ENCODE measurements at places on chromosomes 2 and 18.

DNA sequence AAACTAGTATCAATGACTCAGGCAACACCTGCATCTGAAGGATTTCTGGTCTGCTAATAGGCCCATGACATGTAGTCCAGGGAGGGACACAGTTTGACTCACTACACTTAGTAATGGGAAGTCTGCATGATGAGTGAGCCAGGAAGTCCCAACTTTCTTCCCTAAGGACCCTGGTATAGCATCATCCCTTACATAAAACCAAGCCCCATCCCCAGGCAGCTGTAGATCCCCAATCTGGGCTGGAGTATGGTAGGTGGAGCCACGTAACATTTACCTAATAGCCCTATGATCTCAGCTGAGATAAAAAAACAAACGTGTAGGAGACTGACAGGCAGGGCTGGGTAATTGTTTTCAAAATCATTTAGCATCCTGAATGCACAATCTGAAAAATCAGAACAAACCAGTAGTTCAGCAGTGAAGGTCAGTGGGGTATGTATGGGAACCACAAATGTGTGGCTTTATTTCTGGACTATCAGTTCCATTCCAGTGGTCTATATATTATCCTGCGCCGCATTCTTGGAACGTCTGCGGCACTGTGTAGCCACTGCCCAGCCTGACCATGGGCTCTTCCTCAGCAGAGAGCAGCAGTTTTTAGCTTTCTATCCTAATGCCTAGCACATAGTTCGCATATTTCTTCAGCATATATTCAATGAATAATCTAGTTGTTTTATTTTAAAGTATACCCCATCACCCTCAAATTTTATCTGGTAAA lies 33.5 kb downstream of the EPB41L3 start:
- DNase-seq, result no peak

GRCh38 chr18:6795307-6795706 lies 65.8 kb downstream of the ARHGAP28 start:
- no peak for DNase-seq

DNA sequence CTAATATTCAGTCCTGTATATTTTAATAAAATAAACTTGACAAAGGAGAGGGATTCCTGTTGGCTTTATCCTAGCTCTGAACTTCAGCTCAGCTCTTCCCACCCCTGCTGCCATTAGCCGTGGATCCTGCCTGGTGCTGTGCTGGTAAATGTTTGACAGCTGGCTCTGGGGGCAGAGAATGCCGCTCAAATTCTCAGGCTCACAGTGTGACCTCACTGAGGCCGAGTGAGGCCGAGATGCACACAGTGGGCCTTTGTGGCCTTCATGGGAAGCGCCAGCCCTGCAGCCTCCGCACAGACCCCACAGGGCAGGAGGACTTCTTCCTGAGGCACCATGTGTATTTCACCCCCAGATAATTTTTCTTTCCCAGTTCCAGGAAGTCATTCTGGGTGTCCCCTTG lies 16.5 kb upstream of the FAHD2A start:
- no peak for DNase-seq

- no peak for DNase-seq
These were observed 59.5 kb downstream of the IRS1 start for GRCh38 chr2:226740039-226740648.

GRCh38 chr2:183458460-183458859 lies 334.2 kb downstream of the NUP35 start:
- DNase-seq, result no peak
